ENCODE measurements at places on chromosomes 4 and X. TPM values are rescaled to one million over a fixed set of nuclear protein-coding genes. Genes with fewer than 3 reads are reported as not detected.

GRCh38 chr4:19776021-19776459 is 475.7 kb upstream of the SLIT2 start:
- no peaks in the 10 kb centered on the region for H3K4me1 ChIP-seq
- no peak overlapping the region for H3K27ac ChIP-seq
- no peaks in the 10 kb centered on the region for H3K36me3 ChIP-seq
- no peak for DNase-seq
- no peak overlapping the region for H3K4me3 ChIP-seq

Gene SMIM10L2A
- total RNA-seq: not detected

- peaks cover 3% of the 10 kb centered on the region for H3K4me1 ChIP-seq
- no peak for DNase-seq
- no peaks in the 10 kb centered on the region for H3K27me3 ChIP-seq
- H3K4me3 ChIP-seq: no peak overlapping the region
- H3K36me3 ChIP-seq: no peaks in the 10 kb centered on the region
- H3K27ac ChIP-seq: no peak overlapping the region
Observed at GRCh38 chr4:26263165-26263564, 57.6 kb upstream of the RBPJ start.

Gene REPS2
- total RNA-seq: 1.7 TPM

DNA sequence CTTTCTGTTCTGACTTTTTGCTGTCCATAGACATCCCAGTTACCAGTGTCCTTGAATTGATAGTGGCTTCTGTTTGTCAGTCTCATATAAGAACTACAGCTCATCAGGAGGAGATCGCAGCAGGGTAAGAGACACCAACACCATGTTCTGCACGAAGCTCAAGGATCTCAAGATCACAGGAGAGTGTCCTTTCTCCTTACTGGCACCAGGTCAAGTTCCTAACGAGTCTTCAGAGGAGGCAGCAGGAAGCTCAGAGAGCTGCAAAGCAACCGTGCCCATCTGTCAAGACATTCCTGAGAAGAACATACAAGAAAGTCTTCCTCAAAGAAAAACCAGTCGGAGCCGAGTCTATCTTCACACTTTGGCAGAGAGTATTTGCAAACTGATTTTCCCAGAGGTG is 30.1 kb downstream of the GUCY1A1 start:
- H3K4me1 ChIP-seq: no peaks in the 10 kb centered on the region
- no peak overlapping the region for H3K27ac ChIP-seq
- no peaks in the 10 kb centered on the region for H3K36me3 ChIP-seq
- no peak overlapping the region for H3K4me3 ChIP-seq

Gene PRSS12
- 9.9 TPM for total RNA-seq

DNA sequence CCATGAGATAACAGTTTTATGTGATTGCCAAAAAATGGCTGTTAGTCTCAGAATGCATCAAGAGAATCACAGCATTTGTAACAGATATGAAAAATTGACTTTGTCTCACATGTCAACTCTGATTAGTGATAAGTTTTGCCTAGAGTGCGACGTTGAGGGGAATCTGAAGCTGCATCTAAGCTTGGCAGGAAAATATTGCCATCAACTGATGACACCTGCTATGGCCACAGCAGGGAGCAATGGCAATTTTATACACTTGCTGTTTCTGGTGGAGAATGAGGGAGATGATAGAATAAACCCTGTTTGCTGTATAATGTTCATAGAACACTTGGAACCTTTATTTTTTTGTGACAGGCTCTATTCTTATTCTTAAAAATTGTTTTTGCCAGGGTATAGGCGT is 205.4 kb upstream of the GNPDA2 start:
- H3K27me3 ChIP-seq: no peaks in the 10 kb centered on the region
- no peak overlapping the region for H3K4me3 ChIP-seq
- DNase-seq: no peak
- H3K4me1 ChIP-seq: peaks cover 6% of the 10 kb centered on the region
- no peak overlapping the region for H3K27ac ChIP-seq

GRCh38 chr4:116539744-116540143 is 545.6 kb downstream of the TRAM1L1 start:
- no peak overlapping the region for H3K27ac ChIP-seq
- no peaks in the 10 kb centered on the region for H3K27me3 ChIP-seq
- H3K4me1 ChIP-seq: no peaks in the 10 kb centered on the region
- no peak for DNase-seq
- no peaks in the 10 kb centered on the region for H3K36me3 ChIP-seq
- H3K4me3 ChIP-seq: no peak overlapping the region

Gene EDNRA
- total RNA-seq: 1.1 TPM

DNA sequence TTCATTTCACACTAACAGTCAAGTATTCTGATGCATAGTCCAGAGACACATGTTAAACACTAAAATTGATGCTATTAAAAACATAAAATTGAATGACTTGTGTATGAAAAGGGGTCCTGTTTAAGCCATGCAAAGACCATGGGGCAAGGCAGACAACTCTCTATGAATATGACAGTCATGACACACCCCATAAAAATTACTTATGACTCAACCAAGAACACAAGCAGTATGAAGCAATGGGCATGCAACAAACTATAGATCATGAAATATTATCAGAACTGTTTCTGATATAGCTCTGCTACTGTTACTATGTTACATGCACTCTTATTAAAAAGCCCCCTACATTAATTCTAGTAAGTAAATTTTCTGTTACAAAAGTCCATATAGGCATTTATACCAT is 57.5 kb upstream of the ZCCHC13 start:
- DNase-seq: no peak
- no peak overlapping the region for H3K4me3 ChIP-seq
- no peaks in the 10 kb centered on the region for H3K27me3 ChIP-seq
- peaks cover 49% of the 10 kb centered on the region for H3K36me3 ChIP-seq
- H3K27ac ChIP-seq: no peak overlapping the region

Gene RBM46
- not detected for total RNA-seq

Gene RRH
- not detected for total RNA-seq

Gene MTMR8
- not detected for total RNA-seq

DNA sequence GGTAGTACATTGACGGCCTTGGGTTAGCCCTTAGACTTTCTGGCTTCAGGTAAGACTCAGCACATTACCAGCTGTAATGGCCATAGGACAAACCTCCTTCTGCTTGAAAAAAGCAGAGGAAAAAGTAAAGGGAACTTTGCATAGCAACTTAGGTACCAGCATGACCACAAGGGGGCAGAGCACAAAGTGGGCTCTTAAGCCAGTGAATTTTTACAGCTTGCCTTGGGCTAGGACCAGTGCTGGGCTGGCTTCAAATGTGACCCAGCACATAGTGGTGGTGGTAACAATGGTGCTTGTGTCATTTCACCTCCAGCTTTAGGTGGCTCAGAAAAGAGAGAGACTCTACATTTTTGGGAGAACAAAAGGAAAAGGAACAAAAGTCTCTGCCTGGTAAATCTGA is 66.1 kb downstream of the KLHL4 start:
- DNase-seq: peak; percentile 44
- H3K36me3 ChIP-seq: no peaks in the 10 kb centered on the region
- no peak overlapping the region for H3K4me3 ChIP-seq
- no peak overlapping the region for H3K27ac ChIP-seq
- H3K4me1 ChIP-seq: no peaks in the 10 kb centered on the region

Gene ZFP42
- not detected for total RNA-seq

GRCh38 chr4:168725930-168726329 is 229.1 kb downstream of the PALLD start:
- peaks cover 24% of the 10 kb centered on the region for H3K36me3 ChIP-seq
- no peak overlapping the region for H3K4me3 ChIP-seq
- DNase-seq: no peak
- peaks cover 19% of the 10 kb centered on the region for H3K4me1 ChIP-seq
- H3K27me3 ChIP-seq: no peaks in the 10 kb centered on the region

DNA sequence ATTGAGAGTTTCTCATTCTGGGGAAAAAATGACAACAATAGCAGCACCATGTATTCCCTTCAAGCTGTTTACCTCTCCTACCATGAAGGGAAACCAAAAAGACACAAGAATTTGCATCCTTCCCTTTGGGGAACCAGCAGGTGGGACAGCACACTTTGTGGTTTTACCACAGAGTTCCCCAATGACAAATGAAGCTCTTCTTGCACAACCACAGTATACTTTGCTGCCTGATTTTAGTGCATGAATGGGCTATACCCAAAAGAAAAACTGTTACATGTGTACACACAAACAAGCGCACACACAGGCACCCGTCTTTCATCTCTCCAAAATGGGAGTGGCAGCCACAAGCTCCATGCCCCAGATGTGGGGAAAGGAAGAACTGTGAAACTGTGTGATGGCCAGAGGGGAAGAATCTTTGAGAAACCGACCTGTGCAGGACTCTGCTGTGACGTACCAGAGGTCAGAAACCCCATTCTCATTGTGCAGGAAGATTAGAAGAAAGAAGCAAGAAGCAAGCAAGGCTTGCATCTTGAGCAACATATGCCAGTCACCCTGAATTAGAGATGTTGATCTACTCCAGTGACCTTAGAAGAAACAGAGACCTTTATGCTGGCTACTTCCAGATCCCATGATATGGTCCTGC is 2.7 kb upstream of the MAML3 start:
- no peaks in the 10 kb centered on the region for H3K27me3 ChIP-seq
- H3K36me3 ChIP-seq: no peaks in the 10 kb centered on the region
- no peak overlapping the region for H3K4me3 ChIP-seq
- DNase-seq: no peak
- H3K4me1 ChIP-seq: no peaks in the 10 kb centered on the region

GRCh38 chr4:140081641-140082390 is 72.2 kb downstream of the MAML3 start:
- no peaks in the 10 kb centered on the region for H3K27me3 ChIP-seq
- no peak for DNase-seq
- no peaks in the 10 kb centered on the region for H3K36me3 ChIP-seq
- H3K4me1 ChIP-seq: peaks cover 3% of the 10 kb centered on the region
- no peak overlapping the region for H3K4me3 ChIP-seq

Gene SSX2B
- not detected for total RNA-seq

Gene OPHN1
- 5.2 TPM for total RNA-seq

Gene AFF2
- total RNA-seq: 0.06 TPM

DNA sequence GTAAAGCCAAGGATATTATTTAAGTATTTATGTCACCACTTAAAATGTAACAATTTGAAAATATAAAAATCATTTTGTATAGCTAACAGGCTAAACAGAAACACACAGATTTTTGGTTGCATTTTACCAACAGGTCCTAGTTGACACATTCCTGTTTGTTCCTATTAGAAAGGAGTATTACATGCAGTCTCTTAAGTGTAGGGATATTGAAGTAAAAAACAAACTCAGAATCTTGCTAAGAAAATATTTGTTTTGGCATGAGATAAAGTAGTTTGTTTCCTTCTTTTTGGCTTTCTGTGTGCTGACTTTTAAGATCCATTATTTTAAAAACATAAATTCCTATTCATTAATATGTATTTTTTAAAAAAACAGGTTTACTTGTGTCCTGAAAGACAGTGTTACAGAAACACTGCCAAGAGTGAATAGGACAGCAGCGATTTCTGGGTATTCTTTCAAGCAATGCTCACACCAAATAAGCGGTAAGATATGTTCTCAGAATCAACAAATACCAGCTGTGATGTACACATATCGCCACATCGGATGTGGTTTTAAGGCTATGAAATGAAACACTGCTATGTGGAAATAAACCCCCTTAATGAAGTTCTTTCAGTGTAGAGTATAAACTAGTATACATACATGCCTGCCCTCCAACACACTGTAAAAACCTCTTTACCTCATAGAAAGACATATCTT is 6.9 kb downstream of the F11 start:
- H3K36me3 ChIP-seq: no peaks in the 10 kb centered on the region
- DNase-seq: peak; percentile 16
- no peak overlapping the region for H3K4me3 ChIP-seq
- 0 out of 2 replicates have a peak, but pooled peaks cover 3% of the 10 kb centered on the region for H3K4me1 ChIP-seq
- H3K27ac ChIP-seq: no peak overlapping the region

Gene POU3F4
- total RNA-seq: not detected

Gene HSFX2
- not detected for total RNA-seq
